Activated CD8-positive, alpha-beta T cell treated with anti-CD3 and anti-CD28 coated beads, Interleukin-2, amount 10 ng/mL, durations not matched to agents 7 days and 5 days (primary cell): ENCODE measurements at places on chromosomes 12 and 14. TPM values are rescaled to one million over a fixed set of nuclear protein-coding genes. Genes with fewer than 3 reads are reported as not detected.

DNA sequence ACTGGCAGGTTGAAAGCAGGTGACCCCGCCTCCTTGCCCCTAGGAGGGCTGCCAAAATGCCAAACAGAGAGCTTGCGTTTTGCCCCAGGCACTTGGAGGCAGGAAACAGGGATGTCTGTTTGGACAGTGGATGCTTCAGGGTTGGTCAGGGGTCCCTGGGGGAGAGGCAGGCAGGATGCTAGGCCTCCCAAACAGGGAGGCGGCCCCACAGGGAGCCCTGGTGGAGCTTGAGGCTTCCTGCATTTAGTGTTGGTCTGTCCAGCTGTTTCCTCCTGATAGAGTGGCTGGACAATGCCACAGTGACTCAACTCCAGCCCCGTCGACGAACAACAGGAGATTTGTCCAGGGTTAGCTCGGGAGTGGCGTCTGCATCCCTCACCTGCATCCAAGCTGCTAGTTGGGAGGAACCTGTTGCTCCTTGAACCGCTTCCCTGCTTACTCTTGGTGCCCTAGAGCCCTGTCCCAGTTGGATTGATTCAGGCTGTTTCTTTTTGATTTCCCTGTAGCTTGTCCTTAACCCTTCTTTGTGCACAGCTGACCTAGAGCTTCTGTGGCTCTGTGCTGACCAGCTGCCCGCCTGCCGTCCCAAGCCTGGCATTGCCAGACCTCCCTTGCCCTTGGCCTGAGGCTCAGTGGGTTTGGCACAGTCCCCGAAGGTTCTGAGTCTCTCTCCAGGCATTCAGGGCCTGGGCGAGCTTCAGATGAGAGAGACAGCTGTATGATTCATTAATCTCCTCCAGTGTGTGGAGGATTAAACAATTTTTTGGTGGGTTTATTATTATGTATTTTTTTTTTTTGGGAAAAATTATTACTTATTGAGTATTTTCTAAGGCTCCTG is 45.9 kb downstream of the TSPAN9 start:
- peaks cover 40% of the 10 kb centered on the region for H3K27me3 ChIP-seq
- no peaks in the 10 kb centered on the region for H3K36me3 ChIP-seq

- H3K27me3 ChIP-seq = no peaks in the 10 kb centered on the region
- no peak for DNase-seq
- peaks cover 93% of the 10 kb centered on the region for H3K4me1 ChIP-seq
- H3K36me3 ChIP-seq = peaks cover 76% of the 10 kb centered on the region
Observed at GRCh38 chr14:91405724-91406435, 11.7 kb downstream of the CCDC88C start.

- no peaks in the 10 kb centered on the region for H3K36me3 ChIP-seq
- no peak overlapping the region for H3K4me3 ChIP-seq
- no peak for DNase-seq
- peaks cover 5% of the 10 kb centered on the region for H3K27me3 ChIP-seq
Observed at GRCh38 chr12:29574500-29574899, 77.0 kb upstream of the OVCH1 start.

DNA sequence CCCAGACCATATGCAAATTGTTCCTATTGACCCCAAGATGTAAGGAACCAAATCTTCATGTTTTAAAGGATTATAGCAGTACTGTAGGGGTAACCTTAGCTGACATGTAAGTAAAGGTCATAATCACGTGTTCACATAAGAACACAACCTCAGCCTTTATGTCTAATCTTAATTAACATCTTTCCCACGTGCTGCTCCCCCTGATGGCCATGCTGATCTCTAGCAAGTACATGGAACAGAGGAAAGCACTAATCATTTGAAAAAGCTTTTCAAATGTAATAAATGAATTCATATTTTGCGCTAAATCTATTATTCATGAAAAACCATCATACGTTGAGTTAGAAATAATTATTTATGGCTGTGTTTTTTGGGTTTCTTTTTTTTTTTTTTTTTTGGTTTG is 30.5 kb upstream of the ITPR2 start:
- H3K4me1 ChIP-seq = peaks cover 12% of the 10 kb centered on the region
- H3K4me3 ChIP-seq = no peak overlapping the region
- DNase-seq = no peak
- no peak overlapping the region for H3K27ac ChIP-seq
- no peaks in the 10 kb centered on the region for H3K36me3 ChIP-seq
- H3K27me3 ChIP-seq = peaks cover 3% of the 10 kb centered on the region

DNA sequence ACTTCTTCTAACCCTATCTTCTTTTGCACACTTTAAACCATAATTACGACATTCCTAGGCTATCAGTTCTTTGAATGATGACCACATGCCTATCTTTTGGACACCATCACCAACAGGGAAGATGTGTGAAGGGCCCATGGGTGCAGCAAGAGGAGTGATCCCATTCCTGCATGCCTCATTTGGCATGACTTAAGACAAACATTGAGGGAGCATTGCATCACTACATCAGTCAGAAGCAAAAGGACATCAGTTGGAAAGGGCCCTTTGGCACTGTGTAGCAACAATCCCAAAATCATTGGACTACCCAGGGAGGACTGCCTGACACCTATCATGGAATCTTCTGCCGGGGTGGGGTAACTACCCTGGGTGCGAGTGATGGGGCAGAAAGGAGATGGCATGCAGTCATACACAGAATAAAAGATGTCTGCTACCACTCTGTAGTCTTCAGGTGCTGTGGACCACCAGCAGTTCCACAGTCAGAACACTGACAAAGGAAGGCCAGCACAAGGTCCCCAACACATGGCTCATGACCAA is 10.7 kb upstream of the TMBIM6 start:
- peaks cover 3% of the 10 kb centered on the region for H3K36me3 ChIP-seq
- H3K4me3 ChIP-seq = no peak overlapping the region
- H3K27me3 ChIP-seq = peaks cover 21% of the 10 kb centered on the region
- H3K27ac ChIP-seq = no peak overlapping the region
- H3K4me1 ChIP-seq = peaks cover 3% of the 10 kb centered on the region

DNA sequence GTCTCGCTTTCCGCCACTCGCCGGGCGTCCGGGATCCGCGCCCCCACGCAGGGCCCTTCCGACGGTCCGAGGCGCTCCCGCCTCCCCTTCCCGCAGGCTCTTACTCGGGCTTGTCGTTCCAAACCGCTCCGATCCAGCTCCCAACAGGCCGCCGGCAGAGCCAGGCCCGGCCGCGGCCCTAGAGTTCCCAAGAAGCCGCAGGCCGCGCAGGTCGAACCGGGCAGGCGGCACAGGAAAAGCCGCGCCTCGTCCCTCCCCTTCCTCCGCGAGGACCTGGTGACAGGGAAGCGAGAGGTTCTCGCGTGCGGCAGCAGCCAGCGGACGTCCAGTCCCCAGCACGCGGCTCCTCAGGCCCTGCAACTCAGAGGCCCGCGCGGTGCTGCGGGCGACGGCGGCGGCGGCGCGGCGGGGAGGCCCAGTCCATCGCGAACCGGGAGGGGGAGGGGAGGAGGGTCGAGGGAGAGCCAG is 272 bp downstream of the HECTD1 start:
- H3K4me1 ChIP-seq = peaks cover 49% of the 10 kb centered on the region
- H3K27me3 ChIP-seq = no peaks in the 10 kb centered on the region
- peak overlapping the region; percentile 100 for H3K27ac ChIP-seq
- peaks cover 32% of the 10 kb centered on the region for H3K36me3 ChIP-seq
- peak overlapping the region; percentile 82 for H3K4me3 ChIP-seq
- no peak for DNase-seq

DNA sequence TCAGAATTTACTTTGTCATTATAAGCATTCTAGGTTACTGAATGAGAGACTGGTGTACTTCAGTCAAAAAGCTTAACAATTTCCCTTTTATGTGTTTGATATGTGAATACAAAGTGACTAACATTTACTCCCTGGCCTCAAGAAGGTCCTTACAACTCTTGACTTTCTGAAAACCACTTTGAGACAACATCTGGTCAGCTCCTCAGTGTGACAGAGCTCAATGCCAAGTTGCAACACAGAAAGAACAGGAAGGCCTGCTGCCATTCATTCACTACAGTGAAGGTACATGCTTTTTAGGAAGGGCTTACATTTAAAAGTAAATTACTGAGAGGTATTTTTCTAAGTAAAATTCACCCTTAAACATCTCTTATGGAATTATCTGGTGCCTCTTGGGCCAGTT is 2.3 kb upstream of the NAA30 start:
- H3K36me3 ChIP-seq = peaks cover 18% of the 10 kb centered on the region
- no peak for DNase-seq
- H3K27me3 ChIP-seq = peaks cover 10% of the 10 kb centered on the region

GRCh38 chr12:5556033-5556614 is 124.2 kb downstream of the NTF3 start:
- H3K27ac ChIP-seq = no peak overlapping the region
- no peaks in the 10 kb centered on the region for H3K36me3 ChIP-seq
- H3K4me3 ChIP-seq = no peak overlapping the region
- no peaks in the 10 kb centered on the region for H3K4me1 ChIP-seq
- no peak for DNase-seq

Gene RPGRIP1
- not detected for total RNA-seq
